Glutamatergic neuron (in vitro differentiated cells): ENCODE measurements at places on chromosomes 13 and 19.

GRCh38 chr13:38316129-38316528, 33.5 kb upstream of the UFM1 start:
- no peak for DNase-seq

DNA sequence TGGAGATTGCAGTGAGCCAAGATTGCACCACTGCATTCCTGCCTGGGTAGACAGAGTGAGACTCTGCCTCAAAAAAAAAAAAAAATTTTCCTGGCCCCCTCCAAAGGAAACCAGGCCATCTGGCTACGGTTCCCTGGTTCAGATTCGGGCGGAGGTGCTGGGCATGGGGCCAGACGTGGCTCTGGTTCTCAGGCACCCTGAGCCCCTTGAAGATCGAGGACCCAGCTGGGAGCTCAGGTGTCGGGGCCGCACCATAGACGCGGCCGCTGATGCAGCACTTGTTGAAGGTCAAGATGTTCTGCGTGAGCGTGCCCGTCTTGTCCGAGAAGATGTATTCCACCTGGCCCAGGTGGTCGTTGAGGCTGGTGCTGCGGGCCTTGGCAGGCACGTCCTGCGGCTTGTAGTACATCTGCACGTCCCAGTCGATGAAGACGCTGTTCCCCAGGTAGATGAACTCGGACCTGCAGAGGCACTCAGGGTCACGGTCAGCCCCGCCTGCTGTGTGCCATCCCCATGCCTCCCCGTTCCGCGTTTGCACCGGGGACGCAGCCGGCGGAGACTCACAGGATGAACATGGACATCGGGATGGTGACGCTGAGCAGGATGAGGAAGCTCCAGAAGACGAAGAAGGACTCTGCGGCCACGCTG, 12.3 kb downstream of the ATP8B3 start:
- DNase-seq = no peak

DNA sequence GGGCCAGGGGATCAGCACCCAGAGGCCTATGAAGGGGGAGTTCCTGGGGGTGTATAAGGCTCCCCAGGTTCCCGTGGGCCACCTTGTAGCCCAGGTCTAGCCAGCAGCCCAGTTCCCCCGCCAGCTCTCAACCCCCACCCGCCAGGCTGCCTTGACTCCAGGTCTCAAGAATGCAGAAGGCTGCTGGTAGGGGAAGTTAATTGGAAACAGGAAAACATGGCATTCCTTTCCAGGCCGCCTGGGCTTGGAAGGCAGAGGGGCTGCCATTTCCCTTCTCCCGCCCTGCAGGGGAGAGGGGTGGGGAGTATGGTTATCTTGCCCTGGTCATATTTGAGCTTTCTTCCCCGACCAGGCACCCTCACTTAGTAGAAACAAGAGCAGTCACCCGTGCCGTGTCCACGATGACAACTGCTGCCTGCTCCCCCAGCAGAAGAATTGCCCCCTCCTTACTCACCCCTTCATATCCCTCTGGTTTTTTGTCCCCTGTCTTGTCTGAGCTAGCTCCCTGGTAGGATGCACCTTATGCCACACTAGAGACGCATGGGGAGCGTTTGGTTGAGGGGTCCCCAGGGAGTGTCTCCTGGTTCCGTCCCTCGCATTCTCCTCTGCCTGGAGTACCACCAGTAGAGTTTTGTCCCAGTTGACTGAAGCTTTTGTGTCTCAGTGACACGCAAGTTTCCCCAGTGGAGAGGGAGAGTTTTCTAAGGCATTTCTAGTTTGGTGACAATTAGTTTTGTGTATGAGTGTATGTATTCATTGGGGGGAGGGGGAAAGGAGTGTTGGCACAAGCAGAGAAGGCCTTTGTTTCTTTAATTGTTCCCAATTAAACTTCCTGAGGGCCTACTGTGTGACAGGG, 4.5 kb downstream of the BICRA start:
- DNase-seq = peak; percentile 37

GRCh38 chr13:28650284-28650683, 8.6 kb upstream of the POMP start:
- DNase-seq = no peak

DNA sequence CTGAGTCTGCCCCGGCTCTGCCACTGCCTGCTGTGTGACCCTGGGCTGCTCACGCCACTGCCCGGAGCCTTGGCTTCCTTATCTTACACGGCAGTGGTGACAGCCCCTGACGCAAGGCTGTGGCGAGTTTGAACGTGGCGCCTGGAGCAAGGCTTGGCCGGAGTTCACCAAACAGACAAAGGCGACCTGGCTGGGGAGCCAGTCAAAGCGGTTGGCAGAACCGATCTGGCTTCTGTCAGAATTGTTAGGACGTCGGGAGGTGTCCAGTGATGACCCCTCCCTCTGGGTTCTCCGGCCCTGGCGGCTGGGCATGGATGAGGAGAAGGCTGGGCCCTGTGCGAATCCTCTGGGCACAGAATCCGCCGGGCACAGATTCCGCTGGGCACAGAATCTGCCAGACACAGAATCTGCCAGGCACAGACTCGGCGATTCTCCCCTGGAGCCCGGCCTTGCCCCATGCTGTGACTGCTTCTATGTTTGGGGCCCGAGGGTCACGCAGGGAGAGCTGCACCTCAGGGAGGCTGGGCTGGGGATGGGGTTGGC, 11.7 kb upstream of the TMEM255B start:
- DNase-seq = no peak

DNA sequence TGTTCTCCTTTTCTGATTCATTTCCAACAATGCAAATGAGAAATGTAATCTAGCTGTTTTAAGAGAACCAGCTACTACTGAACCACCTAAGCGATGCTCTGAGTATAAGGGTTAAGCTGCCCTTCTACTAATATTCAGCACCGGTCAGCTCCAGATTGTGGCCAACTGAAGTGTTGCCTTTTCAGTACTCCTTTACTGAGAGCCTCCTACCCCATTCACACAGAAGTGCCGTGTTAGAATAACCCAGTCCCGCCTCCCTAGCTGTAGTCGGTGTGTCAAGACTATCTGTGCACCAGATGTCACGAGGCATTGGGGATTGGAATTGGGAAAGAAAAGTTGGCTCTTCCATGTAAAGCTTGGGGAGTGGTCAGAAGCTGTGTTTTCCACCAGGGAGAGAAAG, 45.4 kb downstream of the FAM124A start:
- no peak for DNase-seq

DNA sequence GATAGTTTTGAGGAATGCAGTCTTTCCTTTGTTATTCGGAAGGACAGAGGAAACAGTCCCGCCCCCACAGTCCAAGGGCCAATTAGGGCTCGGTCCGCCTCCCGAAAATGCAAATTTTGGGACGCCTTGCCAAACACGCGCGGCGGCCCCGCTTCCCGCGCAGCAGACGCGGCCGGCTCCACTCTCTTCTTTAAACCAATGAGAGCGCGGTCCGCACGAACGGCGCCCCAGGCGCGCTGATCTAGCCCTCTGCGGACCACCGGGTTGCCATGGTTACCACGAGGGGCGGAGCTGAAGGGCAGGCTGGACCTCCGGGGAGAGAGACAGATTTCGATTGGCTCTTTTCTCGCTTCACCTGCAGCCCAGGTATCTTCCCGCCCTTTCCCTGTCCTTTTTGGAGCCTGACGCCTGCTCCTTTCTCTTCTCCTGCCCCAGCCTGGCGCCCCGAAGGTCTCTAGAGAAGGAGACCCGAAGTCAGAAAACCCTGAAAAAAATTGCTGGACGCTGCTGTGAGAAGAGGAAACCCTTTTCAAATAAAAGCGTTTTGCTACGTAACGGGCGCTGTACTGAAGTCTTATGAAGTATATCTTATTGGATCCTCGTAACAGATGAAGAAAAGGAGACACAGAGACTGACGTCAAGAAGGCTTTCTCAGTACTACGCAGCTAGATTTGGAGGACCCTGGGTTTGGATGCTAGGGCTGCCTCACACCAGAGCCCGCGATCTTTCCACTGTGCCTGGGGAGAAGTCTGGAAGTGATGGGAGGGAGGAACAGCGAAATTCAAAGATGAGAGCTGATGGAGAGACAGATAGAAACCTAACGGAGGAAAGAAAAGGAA, 2.0 kb downstream of the PTH2 start:
- peak; percentile 87 for DNase-seq

- DNase-seq = no peak
Observed at GRCh38 chr19:15680478-15681322, 7.8 kb downstream of the CYP4F12 start.

DNA sequence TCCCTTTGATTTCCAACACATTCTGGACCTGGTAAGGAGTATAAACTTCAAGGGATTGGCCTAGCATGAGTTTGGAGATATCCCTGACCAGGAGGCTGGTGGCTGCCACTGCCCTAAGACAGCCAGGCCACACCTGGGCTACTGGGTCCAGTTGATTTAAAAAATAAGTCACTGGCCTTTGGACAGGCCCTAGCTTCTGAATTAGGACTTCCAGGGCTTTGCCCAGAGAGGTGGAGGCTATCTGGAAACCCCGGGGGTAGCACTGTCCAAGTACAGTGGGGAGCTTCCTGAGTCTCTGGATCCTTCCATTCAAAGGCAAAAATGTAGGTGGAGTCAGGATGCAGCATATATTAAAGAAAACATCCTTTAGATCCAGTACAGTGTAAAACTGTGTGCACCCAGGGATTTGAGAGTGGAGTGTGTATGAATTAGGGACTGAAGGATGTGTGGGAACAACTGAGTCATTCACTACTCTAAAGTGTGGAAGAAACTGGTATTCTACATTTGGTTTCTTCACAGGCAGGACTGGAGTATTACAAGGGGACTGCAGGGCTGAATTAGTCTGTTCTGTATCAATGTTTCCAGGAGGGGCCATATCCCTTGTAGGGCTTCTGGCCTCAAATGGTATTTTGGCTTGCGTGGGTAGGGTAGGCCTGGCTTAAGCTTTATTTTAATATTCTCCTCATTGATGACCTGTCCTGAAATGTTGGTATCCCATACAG, 14.8 kb upstream of the FCGBP start:
- no peak for DNase-seq

DNA sequence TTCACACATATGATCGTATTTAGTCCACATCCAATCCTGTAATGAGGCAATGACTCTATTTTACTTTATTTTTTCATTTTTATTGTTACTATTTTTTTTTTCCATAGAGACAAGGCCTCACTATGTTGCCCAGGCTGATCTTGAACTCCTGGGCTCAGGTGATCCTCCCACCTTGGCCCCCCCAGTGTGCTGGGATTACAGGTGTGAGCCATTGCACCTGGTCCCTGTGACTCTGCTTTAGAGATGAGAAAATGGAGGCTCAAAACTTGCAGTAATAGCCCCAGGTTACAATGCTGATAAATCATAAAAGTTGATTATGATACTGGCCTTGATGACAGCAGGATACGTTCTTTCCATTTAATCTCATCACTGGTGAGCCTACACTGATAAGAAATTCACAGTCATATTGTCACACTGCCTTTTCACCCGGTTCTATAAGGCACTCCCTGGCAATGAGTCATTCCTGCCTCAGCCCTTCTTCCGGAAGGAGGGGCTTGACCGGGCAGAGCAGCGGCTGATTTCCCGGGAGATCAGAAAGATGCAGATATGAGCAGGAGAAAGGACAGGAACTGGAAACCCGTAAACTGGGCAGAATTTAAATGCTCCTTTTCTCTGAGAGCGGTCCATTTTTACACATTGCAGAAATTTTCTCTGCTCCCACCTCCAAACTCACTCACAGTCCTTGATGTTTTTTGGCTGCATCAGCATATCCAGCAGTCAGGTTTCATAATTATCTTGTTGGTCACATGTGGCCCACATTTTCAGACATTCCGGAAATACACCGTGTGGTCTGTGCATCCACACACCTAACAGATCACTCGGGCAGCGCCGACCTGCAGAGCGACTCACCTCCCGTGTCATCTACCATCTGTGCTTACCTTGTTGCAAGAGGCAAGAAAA, 616.4 kb downstream of the EFNB2 start:
- DNase-seq = peak; percentile 52

DNA sequence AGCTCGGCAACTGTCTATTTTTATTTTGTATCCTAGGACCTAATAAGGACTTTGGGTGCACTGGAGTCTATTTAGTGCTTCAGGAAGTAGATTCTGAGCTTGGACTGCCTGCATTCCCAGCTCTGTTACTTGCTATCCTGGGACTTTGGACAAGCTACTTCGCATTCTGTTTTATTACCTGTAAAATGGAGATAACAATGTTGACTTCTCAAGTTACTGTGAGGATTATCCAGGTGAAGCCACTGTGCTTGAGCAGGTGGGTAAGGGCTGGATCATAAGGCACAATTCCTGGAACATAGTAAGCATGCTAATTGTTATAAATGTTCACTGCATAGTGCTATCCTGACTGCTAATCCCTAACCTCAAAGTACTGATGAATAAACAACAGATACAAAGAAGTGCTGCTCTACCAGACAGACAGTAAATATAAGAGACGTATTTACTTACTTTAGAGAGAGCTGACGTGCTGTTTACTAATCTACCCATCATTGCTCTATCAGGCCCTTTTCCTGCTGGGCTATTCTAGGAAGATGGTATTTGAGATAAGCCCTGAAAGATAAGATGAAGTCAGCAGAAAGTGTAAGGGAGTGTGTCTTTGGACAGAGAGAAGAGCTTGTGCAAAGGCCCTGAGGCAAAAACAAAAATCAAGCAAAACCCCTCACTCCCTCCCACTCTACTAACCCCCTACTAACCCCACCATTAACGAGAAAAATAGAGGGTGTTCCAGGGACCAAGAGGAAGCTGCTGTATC, 50.8 kb upstream of the FLT1 start:
- no peak for DNase-seq

GRCh38 chr19:56838024-56838908, 2.3 kb downstream of the PEG3 start:
- DNase-seq = peak; percentile 81

DNA sequence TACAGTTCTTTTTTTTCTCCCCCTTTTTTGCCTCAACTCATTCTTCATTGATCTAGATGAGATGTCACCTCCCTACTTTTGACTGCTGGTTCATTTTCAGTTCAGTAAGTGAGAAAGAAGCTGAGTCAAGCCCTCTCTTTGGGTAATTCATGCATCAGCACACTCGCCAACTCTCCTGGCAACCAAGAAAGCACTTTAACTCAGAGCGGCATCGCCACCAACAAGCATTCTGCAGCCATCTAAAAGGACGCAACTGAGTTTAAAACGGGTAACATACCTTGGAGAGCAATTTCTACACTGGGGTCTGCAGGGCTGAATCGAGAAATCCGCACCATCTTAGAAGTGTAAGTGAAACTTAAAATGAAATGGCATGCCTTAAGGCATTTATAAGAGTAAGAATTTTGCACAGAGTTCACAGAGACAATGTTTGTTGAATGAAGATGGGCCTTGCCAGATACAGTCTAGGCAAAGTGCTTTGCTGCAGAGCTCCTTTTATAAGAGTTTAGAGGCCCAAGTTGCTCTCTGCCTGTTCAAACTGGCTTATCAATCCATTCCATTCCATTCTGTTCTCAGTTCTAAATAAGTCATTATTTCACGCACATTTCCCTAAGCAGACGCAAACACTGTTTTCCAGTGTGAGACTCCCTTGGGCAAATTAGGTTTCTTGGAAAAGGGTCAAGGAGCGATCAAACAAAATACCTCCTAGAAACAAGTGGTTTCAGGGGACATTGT, 338.0 kb downstream of the ENOX1 start:
- no peak for DNase-seq

DNA sequence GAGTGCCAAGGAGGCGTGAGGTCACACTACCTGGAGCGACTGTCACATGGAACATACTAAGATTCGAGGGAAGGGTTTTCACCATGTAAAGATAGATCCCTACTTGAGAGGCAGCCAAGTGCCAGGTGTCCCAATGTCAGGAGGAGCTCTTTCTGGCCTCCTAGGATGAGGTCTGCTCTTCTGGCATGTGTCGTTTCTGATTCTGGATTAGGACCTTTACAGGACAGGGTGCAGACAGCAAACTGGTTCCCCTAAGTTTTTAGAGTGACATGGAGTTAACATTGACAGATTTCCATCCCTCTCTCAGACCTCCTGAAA, 75.3 kb downstream of the ZNF536 start:
- no peak for DNase-seq
